NCI-H2081 (cell line): ENCODE measurements at places on chromosomes 1 and 21.

- no peak for DNase-seq
Observed at GRCh38 chr1:89578946-89579684, 53.8 kb upstream of the LRRC8C start.

DNA sequence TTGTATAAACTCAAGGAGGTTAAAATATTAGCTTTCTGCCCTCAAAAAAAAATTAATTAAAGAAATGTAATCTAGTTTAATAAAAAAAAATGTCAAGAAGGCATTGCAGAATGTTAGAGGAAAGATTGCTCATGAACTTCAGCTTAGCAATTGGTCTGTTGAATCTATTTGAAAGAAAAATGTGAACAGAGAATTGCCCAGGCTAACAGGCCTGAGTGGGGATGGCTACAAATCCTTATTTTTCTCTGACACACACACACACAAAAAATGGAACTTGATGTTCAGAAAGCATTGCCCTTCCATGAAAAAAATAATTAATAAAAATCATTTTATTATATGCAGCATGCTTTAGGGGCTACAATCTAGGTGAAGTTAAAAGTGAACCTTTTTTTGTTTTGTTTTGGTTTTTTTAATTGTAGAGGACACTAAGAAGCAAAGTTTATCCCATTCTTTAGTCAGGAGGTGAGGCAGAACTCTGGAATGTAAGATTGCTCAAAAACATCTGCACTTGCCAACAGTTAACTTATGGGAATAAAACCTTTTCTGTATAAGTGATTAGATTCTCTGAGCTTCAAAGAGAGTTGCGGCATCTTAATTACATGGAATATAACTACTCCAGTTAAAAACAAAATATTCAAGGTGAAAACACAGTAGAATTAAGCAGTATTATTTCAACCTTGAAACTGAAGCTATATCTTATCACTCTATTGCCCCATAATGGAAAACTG is 658.5 kb upstream of the ADGRL2 start:
- DNase-seq, result no peak

- DNase-seq, result no peak
Observed at GRCh38 chr1:38114241-38115026, 67.8 kb upstream of the POU3F1 start.

DNA sequence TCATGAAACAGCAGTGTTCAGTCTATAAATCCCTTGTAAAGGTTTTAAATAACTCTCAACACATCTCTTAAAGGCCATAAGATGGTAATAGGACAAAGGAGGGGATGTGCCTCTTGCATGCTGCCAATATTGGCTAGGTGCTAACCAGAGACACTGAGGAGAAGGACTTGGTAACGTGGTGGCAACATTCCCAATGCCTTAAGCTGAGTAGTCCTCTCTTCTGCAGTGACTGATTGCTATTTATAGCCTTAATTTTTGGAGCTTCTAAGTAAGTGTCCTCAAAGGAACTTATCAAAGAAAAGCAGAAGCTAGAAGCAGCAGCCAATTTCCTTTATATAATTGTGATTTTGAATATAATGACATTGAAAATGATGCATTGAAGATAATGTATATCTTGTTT is 63.0 kb downstream of the DPT start:
- DNase-seq, result no peak

GRCh38 chr21:29490016-29490415 is 191.3 kb downstream of the BACH1 start:
- DNase-seq, result no peak

GRCh38 chr1:39470040-39470439 is 21.4 kb upstream of the BMP8A start:
- DNase-seq, result no peak
